Kidney (tissue), 22 donors: ENCODE measurements at places on chromosomes 7 and 10. TPM values are rescaled to one million over a fixed set of nuclear protein-coding genes. Genes with fewer than 3 reads are reported as not detected.

DNA sequence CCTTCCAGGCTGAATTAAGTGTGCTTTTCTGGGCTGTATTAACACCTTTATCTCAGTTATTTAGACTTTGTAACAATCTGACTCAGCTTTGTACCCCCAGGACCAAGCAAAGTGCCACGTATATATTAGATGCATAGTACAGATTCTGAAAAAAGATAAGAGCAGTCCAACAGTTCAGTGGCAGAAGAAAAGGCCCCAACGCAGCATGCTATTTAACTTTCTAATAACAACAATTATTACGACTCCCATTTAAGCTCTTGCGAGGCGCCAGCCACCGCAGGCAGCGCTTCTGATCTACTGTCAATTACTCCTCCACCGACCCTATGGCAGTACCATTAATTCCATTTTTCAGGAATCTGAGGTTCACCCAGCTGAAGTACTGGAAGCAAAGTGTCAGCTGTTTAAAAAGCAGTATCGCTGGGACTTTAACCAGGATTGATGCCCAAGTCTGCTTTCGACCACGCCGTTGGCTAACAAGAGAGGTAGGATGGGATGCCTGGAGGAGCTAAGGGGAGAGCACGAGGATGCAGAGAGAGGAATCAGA lies 638 bp downstream of the LIPA start:
- no peaks in the 10 kb centered on the region for H3K27me3 ChIP-seq
- H3K4me3 ChIP-seq = peak overlapping the region; percentile 72
- no peaks in the 10 kb centered on the region for H3K36me3 ChIP-seq
- DNase-seq = no peak
- peak overlapping the region; percentile 39 for H3K27ac ChIP-seq

DNA sequence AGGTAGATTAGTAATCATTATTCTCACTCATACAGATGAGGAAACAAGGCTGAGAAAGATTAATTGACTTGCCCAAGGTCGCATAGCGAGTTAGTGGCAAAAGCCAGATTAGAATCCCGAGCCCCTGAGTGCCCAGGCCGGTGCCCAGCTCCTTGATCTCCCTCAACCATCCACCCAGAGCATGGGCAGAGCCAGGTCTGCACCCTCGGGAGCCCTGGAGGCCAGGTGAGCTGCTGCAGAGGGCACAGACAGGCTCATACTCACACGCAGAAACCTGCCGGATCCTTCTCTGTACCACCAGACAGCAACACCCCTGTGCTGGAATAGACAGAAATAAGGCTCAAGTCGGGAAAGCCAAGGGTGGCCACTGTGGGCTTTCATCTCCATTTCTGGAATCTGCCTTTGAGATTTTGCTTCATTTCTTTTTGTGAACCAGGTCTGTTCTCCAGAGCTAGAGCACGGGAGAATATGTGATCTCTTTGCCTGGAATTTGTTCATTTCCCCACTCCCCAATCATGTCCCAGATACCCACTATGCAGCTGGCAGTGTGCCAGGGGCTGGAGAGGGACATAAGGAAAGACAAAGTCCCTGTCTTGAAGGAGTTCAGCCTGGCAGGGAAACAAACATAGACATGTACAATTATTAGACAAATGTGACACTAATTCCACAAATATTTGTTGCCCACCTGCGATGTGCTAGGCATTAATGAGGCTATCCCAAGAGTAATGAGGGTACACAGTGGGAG lies 5.5 kb downstream of the AFAP1L2 start:
- peaks cover 22% of the 10 kb centered on the region for H3K4me1 ChIP-seq
- no peak overlapping the region for H3K27ac ChIP-seq
- no peak for DNase-seq
- H3K36me3 ChIP-seq = no peaks in the 10 kb centered on the region

DNA sequence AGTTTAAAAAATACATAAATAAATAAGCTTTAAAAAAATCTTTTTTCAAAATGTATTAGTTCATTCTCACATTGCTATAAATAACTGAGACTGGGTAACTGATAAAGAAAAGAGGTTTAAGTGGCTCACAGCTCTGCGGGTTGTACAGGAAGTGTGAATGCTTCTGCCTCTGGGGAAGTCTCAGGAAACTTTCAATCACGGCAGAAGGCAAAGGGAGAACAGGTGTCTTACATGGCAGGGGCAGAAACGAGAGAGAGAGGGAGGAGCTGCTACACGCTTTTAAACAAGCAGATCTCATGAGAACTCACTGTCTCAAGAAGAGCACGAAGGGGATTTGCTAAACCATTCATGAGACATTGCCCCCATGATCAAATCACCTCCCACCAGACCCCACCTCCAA lies 114.6 kb downstream of the DNAJC1 start:
- DNase-seq = no peak
- no peak overlapping the region for H3K4me3 ChIP-seq
- H3K27me3 ChIP-seq = no peaks in the 10 kb centered on the region
- H3K36me3 ChIP-seq = no peaks in the 10 kb centered on the region

- no peaks in the 10 kb centered on the region for H3K36me3 ChIP-seq
- peak; percentile 31 for DNase-seq
- no peaks in the 10 kb centered on the region for H3K27me3 ChIP-seq
- no peak overlapping the region for H3K4me3 ChIP-seq
- H3K4me1 ChIP-seq = peaks cover 17% of the 10 kb centered on the region
- no peak overlapping the region for H3K27ac ChIP-seq
Observed at GRCh38 chr10:7302930-7303557, 107.8 kb downstream of the SFMBT2 start.

- H3K36me3 ChIP-seq = no peaks in the 10 kb centered on the region
- H3K4me3 ChIP-seq = no peak overlapping the region
- no peaks in the 10 kb centered on the region for H3K4me1 ChIP-seq
- no peak for DNase-seq
Observed at GRCh38 chr10:52818019-52818418, 45.4 kb upstream of the MBL2 start.

DNA sequence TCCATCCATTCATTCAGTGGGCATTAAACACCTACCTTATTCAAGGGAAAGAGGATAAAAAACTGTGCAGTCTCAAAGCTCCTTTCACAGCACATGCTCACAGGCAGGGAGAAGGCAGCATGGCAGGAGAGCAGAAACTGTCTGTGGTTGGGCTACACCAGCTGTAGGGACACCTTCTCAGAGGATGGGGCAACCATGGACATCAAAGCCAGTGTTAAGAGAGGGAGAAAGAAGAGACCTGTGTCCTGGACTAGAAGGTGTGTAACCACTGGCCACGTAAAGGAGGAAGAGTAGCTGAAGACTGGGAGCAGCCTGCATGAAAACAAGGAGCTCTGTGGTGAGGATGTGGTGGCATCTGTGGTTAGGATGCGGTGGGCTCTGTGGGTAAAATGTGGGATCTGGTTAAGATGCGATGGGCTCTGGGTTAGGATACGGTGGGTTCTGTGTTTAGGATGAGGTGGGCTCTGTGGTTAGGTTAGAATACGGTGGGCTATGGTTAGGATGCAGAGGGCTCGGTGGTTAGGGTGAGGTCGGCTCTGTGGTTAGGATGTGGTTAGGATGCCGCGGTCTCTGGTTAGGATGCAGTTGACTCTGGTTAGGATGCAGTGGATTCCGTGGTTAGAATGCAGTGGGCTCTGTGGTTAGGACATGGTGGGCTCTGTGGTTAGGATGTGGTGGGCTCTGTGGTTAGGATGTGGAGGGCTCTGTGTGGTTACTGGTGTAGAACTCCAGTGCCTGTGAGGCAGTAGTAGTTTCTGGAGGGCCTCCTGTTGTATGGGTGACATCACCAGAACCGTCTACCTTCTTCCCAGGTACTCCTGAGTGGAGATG lies 197.6 kb downstream of the WDR37 start:
- H3K4me1 ChIP-seq = no peaks in the 10 kb centered on the region
- no peak overlapping the region for H3K27ac ChIP-seq
- no peak overlapping the region for H3K4me3 ChIP-seq
- no peaks in the 10 kb centered on the region for H3K27me3 ChIP-seq
- no peaks in the 10 kb centered on the region for H3K36me3 ChIP-seq

GRCh38 chr10:63769367-63769766 lies 248.2 kb downstream of the REEP3 start:
- H3K27ac ChIP-seq = no peak overlapping the region
- no peaks in the 10 kb centered on the region for H3K36me3 ChIP-seq
- peaks cover 10% of the 10 kb centered on the region for H3K4me1 ChIP-seq

PSD gene
- total RNA-seq = 2.2 TPM

DNA sequence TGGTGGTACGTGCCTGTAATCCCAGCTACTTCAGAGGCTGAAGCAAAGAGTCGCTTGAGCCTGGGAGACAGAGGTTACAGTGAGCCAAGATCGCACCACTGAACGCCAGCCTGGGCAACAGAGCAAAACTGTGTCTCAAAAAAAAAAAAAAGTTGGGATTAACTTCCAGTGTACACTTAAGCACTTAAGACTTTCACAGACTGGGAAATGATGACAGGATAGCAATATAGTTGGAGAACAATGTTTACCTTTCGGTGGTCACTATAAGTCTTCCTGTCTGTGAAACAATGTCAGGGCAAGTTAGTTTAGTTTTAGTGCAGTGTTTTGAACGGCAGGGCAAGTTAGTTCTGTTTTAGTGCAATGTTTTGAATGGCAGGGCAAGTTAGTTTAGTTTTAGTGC lies 130.2 kb downstream of the TPST1 start:
- no peak overlapping the region for H3K27ac ChIP-seq
- H3K27me3 ChIP-seq = no peaks in the 10 kb centered on the region
- peaks cover 10% of the 10 kb centered on the region for H3K4me1 ChIP-seq
- H3K36me3 ChIP-seq = no peaks in the 10 kb centered on the region
- H3K4me3 ChIP-seq = no peak overlapping the region

PNPLA8 gene
- 33.9 TPM for total RNA-seq

DNA sequence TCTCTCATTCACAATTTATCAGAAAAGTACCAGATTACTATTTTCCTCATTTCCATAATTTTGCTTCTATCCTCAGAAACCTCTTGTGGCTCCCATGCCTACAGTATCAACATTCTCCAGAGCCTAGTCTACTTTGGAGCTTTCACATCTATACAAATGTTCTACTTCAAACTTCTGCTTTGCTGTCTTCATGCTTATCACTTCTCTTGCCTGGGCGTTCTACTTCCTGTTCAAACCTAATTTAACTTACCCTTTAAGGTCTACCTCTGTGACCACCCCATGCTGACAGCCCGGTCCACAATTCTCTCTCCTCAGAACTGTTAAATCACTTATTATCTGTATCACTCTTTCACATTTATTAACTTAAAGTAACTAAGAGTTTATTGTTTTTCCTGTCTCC lies 6.1 kb upstream of the PTPN12 start:
- no peak overlapping the region for H3K4me3 ChIP-seq
- no peaks in the 10 kb centered on the region for H3K27me3 ChIP-seq
- H3K4me1 ChIP-seq = no peaks in the 10 kb centered on the region

GRCh38 chr7:27189295-27189996 lies 4.4 kb upstream of the HOXA11 start:
- H3K36me3 ChIP-seq = no peaks in the 10 kb centered on the region
- H3K4me1 ChIP-seq = no peaks in the 10 kb centered on the region
- peak overlapping the region; percentile 36 for H3K4me3 ChIP-seq
- peak; percentile 94 for DNase-seq
- peaks cover 28% of the 10 kb centered on the region for H3K27me3 ChIP-seq

- no peaks in the 10 kb centered on the region for H3K27me3 ChIP-seq
- H3K27ac ChIP-seq = no peak overlapping the region
- no peaks in the 10 kb centered on the region for H3K36me3 ChIP-seq
- no peak for DNase-seq
- H3K4me1 ChIP-seq = no peaks in the 10 kb centered on the region
Observed at GRCh38 chr7:135879233-135879632, 97.9 kb downstream of the MTPN start.

DNA sequence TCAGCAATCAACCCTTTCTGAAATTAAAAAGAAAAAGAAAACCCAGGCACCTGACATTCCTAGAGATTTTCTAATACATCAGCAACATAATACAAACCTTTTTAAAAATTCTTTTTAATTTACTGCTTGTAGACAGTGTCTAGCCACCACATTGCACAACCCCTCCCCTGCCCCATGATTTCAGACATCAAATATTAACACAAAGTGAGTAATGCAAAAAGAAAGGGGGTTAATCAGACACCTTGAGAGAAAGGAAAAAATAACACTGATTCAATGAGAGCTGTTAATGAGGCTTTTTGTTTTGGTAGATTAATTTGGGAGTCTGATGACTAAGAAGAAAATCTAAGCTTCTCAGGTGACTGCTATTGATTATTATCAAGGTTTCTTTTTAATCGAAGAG lies 55.3 kb downstream of the SLC25A13 start:
- H3K27me3 ChIP-seq = no peaks in the 10 kb centered on the region
- no peak overlapping the region for H3K4me3 ChIP-seq
- no peaks in the 10 kb centered on the region for H3K36me3 ChIP-seq

OR6V1 gene
- total RNA-seq = not detected

DNA sequence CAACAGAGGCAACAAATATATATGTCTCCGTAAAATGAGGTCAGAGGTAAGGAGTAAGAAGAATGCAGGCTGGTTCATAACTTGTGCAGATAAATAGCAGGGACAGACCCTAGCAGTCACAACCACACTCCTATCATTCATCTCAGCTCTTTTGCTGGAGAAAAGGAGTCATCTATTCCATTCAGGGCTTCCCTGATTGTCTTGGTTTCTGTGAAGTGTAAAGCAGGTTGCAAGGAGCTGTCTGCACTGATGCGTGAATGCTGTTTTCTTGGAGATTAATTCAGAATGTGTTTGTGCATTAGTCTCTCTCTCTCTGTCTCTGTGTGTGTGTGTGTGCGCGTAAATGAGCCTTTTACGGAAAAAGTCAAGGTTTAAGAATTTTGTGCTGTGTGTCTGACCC lies 643.3 kb upstream of the SORCS1 start:
- H3K27me3 ChIP-seq = no peaks in the 10 kb centered on the region
- DNase-seq = no peak
- no peaks in the 10 kb centered on the region for H3K36me3 ChIP-seq
- H3K4me3 ChIP-seq = no peak overlapping the region
- H3K27ac ChIP-seq = no peak overlapping the region

GRCh38 chr7:117186218-117187010 lies 136.4 kb downstream of the WNT2 start:
- no peak for DNase-seq
- no peaks in the 10 kb centered on the region for H3K4me1 ChIP-seq
- no peaks in the 10 kb centered on the region for H3K27me3 ChIP-seq
- H3K27ac ChIP-seq = no peak overlapping the region
- no peaks in the 10 kb centered on the region for H3K36me3 ChIP-seq

CYP2E1 gene
- total RNA-seq = 2.9 TPM

DNA sequence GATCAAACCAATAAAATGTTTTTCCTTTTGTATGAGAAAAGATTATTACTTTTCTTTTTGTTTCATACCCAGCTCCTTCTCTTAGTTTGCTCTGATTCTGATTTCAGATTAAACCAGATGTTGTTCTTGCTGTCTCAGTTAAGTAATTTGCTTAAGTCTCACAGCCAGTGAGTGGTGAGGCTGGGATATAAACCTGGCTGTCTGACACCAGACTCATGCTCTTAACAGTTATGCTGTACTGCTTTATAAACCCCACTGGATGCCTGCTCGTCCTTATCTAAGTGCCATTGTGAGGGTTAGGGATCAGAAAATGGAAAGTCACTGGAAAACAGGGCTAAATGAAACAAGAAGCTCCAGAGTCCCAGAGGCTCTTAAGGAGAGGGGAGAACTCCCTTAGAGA lies 24.3 kb downstream of the GARS1 start:
- H3K4me3 ChIP-seq = no peak overlapping the region
- no peaks in the 10 kb centered on the region for H3K4me1 ChIP-seq
- peaks cover 14% of the 10 kb centered on the region for H3K36me3 ChIP-seq
- H3K27me3 ChIP-seq = no peaks in the 10 kb centered on the region
- no peak overlapping the region for H3K27ac ChIP-seq

GRCh38 chr7:148334959-148335577 lies 255.5 kb upstream of the C7orf33 start:
- no peak for DNase-seq
- H3K27me3 ChIP-seq = no peaks in the 10 kb centered on the region
- no peak overlapping the region for H3K27ac ChIP-seq
- H3K4me3 ChIP-seq = no peak overlapping the region
- H3K36me3 ChIP-seq = no peaks in the 10 kb centered on the region
- no peaks in the 10 kb centered on the region for H3K4me1 ChIP-seq
